Large intestine (tissue), 12 donors: ENCODE measurements at places on chromosomes 7 and 10. TPM values are rescaled to one million over a fixed set of nuclear protein-coding genes. Genes with fewer than 3 reads are reported as not detected.

GRCh38 chr7:82057476-82057875 lies 287.6 kb upstream of the HGF start:
- no peaks in the 10 kb centered on the region for H3K4me1 ChIP-seq
- H3K4me3 ChIP-seq: no peak overlapping the region
- H3K27ac ChIP-seq: no peak overlapping the region

GRCh38 chr7:128190051-128190647 lies 50.9 kb upstream of the LEP start:
- no peak for DNase-seq
- H3K4me3 ChIP-seq: no peak overlapping the region
- H3K27ac ChIP-seq: no peak overlapping the region
- no peaks in the 10 kb centered on the region for H3K36me3 ChIP-seq
- no peaks in the 10 kb centered on the region for H3K4me1 ChIP-seq

DNA sequence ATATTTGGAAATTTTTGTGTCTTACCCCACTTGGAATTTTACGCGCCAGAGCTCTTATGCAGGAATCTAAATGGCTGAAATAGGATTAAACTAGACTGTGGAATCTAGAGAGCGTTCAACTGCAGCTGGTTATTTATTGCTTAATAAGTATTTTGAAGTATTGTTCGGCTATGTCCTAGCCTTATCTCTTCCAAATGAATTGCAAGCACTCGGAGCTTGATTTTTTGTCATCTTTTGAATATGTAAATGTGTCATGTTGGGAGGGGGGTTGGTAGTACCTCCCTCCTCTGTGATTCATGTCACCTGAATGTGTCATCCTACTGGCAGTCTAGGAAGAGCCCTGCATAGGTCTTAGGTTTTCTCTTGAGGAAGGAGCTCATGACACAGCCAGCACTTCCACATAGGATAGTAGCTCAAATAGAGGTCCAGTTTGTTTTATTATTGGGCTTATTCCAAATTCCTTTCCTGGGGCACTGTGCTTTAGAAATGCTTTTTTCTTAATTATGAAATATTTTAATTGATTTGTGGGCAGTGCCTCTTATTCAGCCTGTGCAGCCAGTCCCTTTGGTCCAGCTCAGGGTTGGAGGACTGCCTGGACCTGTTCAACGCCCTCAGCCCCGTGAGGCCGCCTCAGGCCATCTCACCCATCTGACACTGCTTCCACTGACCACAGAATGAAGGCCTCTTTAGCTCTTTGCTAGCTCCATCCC lies 22.5 kb upstream of the TRIL start:
- H3K4me3 ChIP-seq: no peak overlapping the region
- no peaks in the 10 kb centered on the region for H3K4me1 ChIP-seq
- DNase-seq: no peak
- H3K27ac ChIP-seq: no peak overlapping the region

DNA sequence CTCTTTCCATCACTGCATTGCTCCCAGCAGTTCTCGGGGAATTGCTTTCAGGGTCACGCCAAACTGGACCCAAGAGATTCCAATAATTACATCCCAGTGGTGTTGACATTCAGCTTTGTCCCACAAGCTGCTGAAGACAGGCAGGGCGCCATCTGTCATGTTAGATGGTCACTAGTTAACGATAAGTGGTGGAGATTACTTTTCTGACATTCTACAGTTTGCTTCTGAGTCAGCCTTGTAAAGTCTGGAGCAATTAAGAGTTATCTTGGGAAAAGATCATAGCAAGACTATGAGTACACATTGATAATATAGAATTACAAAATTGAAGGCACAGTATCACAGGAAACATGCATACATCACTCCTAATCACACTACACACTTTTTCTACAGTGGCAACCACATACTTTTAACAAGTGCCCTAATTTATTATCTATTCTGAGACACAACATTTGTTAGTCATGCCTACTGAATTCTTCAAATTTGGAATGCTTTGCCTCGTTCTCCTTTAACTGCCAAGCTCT lies 41.9 kb downstream of the SEMA3C start:
- no peaks in the 10 kb centered on the region for H3K27me3 ChIP-seq
- peak overlapping the region; percentile 38 for H3K27ac ChIP-seq
- no peaks in the 10 kb centered on the region for H3K36me3 ChIP-seq
- no peak overlapping the region for H3K4me3 ChIP-seq
- peak; percentile 57 for DNase-seq
- peaks cover 24% of the 10 kb centered on the region for H3K4me1 ChIP-seq

GRCh38 chr7:157462840-157463239 lies 126.0 kb downstream of the DNAJB6 start:
- H3K27me3 ChIP-seq: peaks cover 12% of the 10 kb centered on the region
- no peak overlapping the region for H3K27ac ChIP-seq
- no peak for DNase-seq
- H3K36me3 ChIP-seq: no peaks in the 10 kb centered on the region
- H3K4me3 ChIP-seq: no peak overlapping the region

- no peaks in the 10 kb centered on the region for H3K4me1 ChIP-seq
- H3K36me3 ChIP-seq: no peaks in the 10 kb centered on the region
- no peaks in the 10 kb centered on the region for H3K27me3 ChIP-seq
- no peak overlapping the region for H3K27ac ChIP-seq
- no peak overlapping the region for H3K4me3 ChIP-seq
Measured at GRCh38 chr7:70356787-70357328, 758.6 kb downstream of the AUTS2 start.

DNA sequence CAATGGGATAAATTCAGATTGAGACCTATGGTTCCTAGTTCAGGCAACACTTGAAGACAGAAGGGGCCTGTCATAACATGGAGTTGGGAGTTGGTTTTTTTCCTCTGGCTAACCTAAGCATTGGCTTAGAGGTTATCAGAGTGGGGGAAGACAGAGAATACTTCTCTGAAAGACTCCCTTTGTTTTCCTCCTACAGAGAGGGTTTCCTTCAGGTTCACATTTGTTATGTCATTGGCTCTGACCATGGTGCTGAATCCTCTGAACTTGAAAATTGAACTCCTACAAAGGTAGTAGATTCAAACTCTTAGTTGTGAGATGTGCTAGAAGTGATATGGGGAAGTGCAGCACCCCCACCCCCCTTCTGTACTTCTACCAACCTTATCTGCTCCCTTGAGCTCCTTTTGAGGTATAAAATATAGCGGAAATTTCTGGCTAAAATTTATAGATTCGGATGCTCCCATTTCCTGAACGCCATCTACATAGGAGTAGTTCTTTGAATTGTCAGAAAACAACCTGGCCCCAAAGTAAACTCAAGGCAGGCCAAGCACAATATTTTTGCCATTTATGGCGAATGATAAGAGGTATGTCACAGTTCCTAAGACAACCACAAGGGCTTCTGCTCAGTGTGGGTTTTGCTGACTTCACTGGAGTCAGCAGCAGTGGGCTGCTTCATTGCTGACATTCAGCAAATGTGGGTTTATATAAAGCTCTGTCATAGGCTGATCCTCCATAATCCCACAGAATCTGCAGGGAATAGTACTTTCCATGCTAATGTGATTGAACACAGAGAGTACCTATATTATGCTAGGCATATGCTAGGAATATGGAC lies 131.6 kb upstream of the KLF14 start:
- H3K4me3 ChIP-seq: no peak overlapping the region
- H3K36me3 ChIP-seq: no peaks in the 10 kb centered on the region
- no peaks in the 10 kb centered on the region for H3K4me1 ChIP-seq

TMEM270 gene
- 0.10 TPM for polyA plus RNA-seq

GRCh38 chr10:97482381-97482780 lies 15.8 kb downstream of the MMS19 start:
- peaks cover 47% of the 10 kb centered on the region for H3K36me3 ChIP-seq
- no peak overlapping the region for H3K27ac ChIP-seq
- H3K27me3 ChIP-seq: no peaks in the 10 kb centered on the region
- H3K4me3 ChIP-seq: no peak overlapping the region

DNA sequence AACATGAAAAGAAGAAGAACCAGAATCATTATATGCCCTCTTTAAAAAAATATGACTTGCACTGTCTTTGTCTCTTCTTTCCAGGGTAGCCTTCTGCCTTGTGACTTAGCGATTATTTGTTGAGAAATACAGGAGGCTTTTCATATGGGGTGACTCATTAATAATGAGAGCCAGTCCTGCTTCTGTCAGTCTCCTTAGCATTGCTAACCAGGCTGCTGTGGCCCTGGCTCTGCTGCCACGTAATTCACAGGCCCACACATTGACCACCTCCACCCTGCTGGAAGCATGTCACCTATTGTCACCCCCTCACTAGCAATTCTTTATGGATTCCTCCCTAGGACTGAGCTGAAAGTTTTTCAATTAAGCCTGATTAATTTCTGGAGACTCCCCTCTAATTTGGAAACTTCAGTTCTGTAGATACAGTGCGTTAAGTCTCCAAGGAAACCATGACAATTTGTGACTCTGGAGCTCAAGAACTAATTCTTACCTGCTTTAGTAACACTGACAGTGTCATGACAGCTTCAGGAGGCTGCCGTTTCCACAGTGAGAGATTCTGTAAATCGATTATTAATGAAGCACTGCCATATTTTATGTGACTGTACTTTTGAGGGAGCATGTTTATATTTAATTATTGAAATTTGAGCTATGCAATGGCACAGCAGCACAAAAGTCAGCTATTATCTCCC lies 267.9 kb upstream of the SP8 start:
- no peak for DNase-seq
- no peaks in the 10 kb centered on the region for H3K27me3 ChIP-seq
- H3K36me3 ChIP-seq: no peaks in the 10 kb centered on the region
- H3K4me1 ChIP-seq: no peaks in the 10 kb centered on the region
- no peak overlapping the region for H3K27ac ChIP-seq
- H3K4me3 ChIP-seq: no peak overlapping the region

- H3K4me3 ChIP-seq: no peak overlapping the region
- no peaks in the 10 kb centered on the region for H3K27me3 ChIP-seq
- peaks cover 45% of the 10 kb centered on the region for H3K36me3 ChIP-seq
Measured at GRCh38 chr7:99573257-99573656, 14.8 kb downstream of the ZNF655 start.

ABCB8 gene
- 24.2 TPM for polyA plus RNA-seq

DNA sequence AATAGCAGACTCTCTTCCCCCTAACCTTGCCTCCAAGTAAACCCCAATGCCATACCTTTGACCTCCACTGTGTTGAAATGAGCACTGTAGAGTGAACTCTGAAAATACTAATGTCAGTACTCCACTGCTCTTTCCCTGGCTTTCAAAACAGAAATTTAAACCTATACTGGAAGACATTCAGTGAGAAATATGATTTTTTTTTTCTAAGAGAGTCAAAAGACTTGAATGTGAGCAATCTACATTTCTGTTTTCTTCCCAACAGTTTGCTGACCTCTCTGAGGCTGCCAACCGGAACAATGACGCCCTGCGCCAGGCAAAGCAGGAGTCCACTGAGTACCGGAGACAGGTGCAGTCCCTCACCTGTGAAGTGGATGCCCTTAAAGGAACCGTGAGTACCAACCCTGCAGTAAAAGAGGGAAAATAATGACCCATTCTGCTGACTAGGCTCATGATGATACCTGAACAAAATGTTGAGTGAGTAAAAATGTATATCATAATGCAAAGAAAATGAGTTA lies 6.4 kb downstream of the VIM start:
- H3K27ac ChIP-seq: no peak overlapping the region
- H3K27me3 ChIP-seq: peaks cover 10% of the 10 kb centered on the region
- H3K4me1 ChIP-seq: peaks cover 10% of the 10 kb centered on the region
- no peak overlapping the region for H3K4me3 ChIP-seq
- no peak for DNase-seq

GRCh38 chr7:116708248-116708647 lies 36.3 kb downstream of the MET start:
- H3K4me1 ChIP-seq: no peaks in the 10 kb centered on the region
- no peak for DNase-seq
- no peak overlapping the region for H3K4me3 ChIP-seq
- H3K27me3 ChIP-seq: no peaks in the 10 kb centered on the region
- H3K36me3 ChIP-seq: no peaks in the 10 kb centered on the region

DNA sequence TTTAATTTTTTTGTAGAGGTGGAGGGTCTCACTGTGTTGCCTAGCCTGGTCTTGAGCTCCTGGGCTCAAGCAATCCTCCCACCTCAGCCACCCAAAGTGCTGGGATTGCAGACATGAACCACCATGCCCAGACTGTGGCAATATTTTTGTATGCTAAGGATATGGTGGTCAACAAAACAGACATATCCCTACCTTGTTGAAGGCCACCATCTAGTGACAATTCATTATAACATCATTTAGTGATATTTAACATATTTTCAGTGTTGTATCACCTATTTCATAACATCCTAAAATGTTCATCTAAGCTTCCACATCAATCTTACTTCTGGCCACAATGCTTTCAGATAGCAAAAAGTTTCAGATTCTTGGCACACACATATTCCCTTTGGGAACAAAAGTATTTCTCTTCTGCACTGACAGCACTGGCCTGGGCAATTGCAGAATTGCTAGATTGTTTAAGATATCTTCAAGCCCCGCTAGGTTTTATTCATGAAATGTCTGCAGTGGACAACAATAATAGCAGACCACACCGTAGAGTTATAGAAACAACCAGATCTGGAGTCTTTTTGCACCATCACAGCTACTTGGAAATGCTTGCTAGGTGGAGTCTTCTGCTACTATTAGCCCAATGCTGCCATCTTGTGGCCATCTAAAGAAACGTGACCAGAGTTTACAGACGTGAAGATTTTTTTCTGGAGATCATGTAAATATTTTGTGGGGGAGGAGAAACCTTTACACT lies 58.4 kb downstream of the DNAJC12 start:
- DNase-seq: peak; percentile 57
- H3K27me3 ChIP-seq: no peaks in the 10 kb centered on the region
- H3K27ac ChIP-seq: no peak overlapping the region
- no peaks in the 10 kb centered on the region for H3K36me3 ChIP-seq
- no peak overlapping the region for H3K4me3 ChIP-seq

FFAR4 gene
- polyA plus RNA-seq: 0.51 TPM

- no peaks in the 10 kb centered on the region for H3K36me3 ChIP-seq
- no peaks in the 10 kb centered on the region for H3K27me3 ChIP-seq
- H3K4me3 ChIP-seq: no peak overlapping the region
- peaks cover 2% of the 10 kb centered on the region for H3K4me1 ChIP-seq
Measured at GRCh38 chr7:77430927-77431326, 14.8 kb upstream of the GSAP start.

DNA sequence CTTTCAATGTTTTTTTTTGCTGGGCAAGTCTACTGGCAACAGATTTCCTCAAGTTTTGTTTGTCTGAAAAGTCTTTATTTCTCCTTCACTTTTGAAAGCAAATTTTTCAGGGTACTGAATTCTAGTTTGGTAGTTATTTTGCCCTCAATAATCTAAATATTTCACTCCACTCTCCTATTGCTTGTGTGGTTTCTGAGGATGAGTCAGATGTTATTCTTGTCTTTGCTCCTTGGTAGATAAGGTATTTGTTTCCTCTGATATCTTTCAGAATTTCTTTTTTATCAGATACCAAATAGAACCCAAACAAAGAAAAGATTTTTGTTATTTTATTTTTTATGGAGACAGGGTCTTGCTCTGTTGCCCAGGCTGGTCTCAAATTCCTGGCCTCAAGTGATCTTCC lies 99.2 kb upstream of the MALRD1 start:
- H3K27ac ChIP-seq: no peak overlapping the region
- no peaks in the 10 kb centered on the region for H3K36me3 ChIP-seq
- DNase-seq: no peak
- no peaks in the 10 kb centered on the region for H3K4me1 ChIP-seq
- no peak overlapping the region for H3K4me3 ChIP-seq

GSAP gene
- polyA plus RNA-seq: 13.6 TPM

- no peak overlapping the region for H3K27ac ChIP-seq
- H3K27me3 ChIP-seq: no peaks in the 10 kb centered on the region
- no peak for DNase-seq
Measured at GRCh38 chr7:133331861-133332260, 79.0 kb downstream of the EXOC4 start.

TFPI2 gene
- 15.5 TPM for polyA plus RNA-seq

OR2A42 gene
- polyA plus RNA-seq: 0.34 TPM

- DNase-seq: no peak
- peak overlapping the region; percentile 85 for H3K27ac ChIP-seq
- no peak overlapping the region for H3K4me3 ChIP-seq
Measured at GRCh38 chr7:100547872-100548271, 8.9 kb downstream of the AGFG2 start.
